ENCODE measurements at places on chromosomes 1 and 21.

GRCh38 chr1:2255420-2256369, 27.6 kb downstream of the SKI start:
- peak; percentile 86 for DNase-seq

GRCh38 chr21:37145635-37146111, 72.6 kb downstream of the TTC3 start:
- no peak for DNase-seq

- no peak for DNase-seq
These were observed 304.4 kb downstream of the NFIA start for GRCh38 chr1:61386770-61387169.

GRCh38 chr1:55980582-55980981, 598.8 kb downstream of the PLPP3 start:
- no peak for DNase-seq

GRCh38 chr1:8299963-8300362, 18.0 kb upstream of the SLC45A1 start:
- DNase-seq: no peak

Measured in HFF-Myc (cell line).